Activated CD4-positive, alpha-beta T cell treated with anti-CD3 and anti-CD28 coated beads, Interleukin-2, amount 50 U/mL, for 16 hours (primary cell): ENCODE measurements at places on chromosomes 16 and 17.

DNA sequence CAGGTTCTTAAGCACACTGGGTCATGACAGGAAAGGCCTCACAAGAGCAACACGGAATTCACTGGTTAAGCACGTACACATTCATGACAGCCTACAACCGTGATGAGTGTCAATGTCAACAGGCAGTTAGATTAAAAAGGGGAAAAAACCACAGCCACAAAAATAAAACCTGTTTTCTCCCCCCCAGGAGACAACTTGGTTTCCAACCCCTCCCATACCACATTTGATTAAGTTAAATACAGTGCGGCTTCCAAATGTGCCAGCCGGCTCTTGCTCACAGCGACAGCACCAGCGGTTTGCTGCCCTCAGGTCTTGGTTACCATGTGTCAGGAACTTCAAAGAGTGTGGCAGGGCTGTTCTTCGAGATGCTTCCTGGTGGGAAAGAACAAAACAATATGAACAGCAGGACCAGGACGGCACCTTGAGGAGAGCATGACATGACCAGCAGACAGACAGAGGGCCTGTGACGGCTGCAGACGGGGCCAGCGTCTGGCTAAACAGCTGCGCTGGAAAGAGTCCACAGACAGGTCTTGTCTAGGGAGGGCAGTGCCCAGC is 193.6 kb downstream of the PARN start:
- DNase-seq: no peak

GRCh38 chr16:78768718-78769117 is 669.3 kb downstream of the WWOX start:
- peak; percentile 79 for DNase-seq

- peak; percentile 53 for DNase-seq
These were observed 8.9 kb downstream of the OR4D1 start for GRCh38 chr17:58156839-58157803.

DNA sequence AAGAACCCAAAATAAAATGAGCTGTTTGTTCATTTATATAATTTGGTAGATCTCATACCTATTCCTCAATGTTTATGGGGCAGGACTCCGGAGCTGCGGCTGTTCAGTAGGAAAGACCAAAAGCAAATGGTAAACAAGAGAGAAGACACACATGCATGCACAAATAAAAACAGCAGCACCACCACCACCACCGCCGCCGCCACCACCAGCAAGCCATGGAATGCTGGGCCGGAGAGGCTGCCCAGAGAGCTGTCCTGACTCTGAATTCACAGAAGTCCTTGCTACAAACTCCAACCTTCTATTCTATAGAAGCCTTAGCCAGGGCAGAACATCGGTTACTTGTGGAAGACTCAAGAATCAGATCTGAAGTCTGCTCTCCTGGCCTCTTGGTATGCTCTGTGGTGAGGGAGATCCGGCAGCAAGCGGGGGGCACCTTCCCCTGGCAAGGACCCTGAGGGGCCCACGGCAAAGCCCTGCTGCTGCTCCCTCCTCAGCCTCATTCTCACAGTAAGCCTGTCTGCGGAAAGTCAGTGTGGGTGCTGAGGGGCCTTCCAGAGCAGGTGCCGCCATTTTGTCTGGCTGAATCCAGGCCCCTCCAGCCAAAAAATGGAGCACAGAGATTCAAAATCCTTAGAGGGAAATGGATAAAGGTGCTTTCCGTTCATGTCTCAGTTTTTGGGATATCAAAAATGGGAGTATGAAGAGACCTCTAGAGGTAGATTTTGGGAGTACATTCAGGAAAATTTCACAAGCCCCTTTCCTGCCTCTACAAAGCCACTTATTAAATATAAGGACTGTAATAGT is 6.4 kb upstream of the FOXJ1 start:
- no peak for DNase-seq

- DNase-seq: no peak
These were observed 226.4 kb upstream of the PSMD7 start for GRCh38 chr16:74070237-74070636.

DNA sequence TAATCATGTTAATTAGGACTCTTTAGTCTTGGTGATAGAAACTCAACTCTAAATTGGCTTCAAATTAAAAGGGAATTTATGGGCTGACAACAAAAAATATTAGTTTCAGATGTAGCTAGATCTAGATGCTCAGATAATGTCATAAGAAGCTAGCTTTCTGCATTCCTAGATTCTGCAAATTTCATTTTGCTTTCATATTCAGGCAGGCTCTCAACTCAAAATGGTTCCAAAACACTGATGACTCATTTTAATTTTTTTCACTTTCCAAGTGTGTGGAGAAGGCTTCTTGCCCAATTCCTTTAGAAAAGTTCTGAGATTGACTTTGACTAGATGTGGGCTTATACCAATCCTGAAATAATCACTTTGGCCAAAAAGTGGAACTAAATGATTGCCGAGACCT is 236.7 kb upstream of the GOT2 start:
- DNase-seq: peak; percentile 1

DNA sequence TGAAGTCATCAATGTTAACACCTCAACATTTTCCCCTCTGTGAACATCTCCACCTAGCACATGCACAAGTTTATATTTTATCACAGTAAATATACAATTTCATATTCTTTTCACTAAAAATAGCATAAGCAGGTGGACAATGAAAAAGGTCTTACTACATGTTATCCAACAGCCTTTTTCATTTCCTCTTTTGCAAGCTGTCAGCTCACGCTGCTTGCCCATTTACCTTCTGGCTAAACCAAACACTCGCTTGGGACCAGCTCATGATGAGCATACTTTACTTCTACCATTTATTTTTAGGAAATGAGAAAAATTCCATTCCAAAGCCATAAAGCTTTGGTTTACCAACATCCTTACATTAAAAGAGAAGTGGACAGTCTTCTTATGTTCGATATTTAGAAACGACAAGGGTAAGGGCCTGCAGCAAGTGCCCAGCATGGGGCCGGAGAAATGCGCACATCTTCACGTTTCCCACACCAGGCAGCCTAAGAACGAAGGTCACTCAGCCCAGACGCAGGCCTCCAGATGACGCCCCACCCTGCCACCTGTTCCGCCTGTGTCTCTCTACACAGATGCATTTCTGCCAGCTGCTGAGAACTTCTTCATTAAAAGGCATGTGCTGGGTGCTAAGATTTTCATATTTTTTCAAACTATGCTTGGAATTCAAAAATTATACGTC is 13.9 kb downstream of the SNN start:
- DNase-seq: no peak
